ENCODE measurements at places on chromosomes 11 and 22.

- no peak for DNase-seq
Measured at GRCh38 chr11:113896156-113896879, 8.3 kb upstream of the HTR3B start.

- no peak for DNase-seq
Measured at GRCh38 chr11:66891851-66892660, 35.2 kb downstream of the LRFN4 start.

DNA sequence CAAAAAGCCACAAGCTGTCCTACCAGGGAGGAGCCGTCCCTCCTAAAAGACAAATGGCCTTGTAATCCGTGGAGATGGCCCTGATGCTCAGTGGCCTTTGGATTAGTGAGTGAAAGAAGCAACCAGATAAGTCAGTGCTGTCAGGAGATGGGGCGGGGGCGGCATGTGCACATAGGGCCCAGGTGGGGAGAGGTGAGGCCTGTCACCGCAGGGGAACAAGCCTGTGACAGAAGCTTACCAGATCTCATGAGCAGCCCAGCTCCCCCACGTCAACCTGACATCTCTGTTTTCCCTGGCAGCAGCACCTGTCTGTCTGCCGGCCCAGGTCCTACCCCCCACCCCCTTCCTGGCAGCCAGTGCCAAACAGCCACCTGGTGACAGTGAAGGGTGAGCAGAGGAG, 162.6 kb downstream of the BUD13 start:
- DNase-seq: no peak

GRCh38 chr11:12430351-12430750, 53.0 kb downstream of the PARVA start:
- no peak for DNase-seq

DNA sequence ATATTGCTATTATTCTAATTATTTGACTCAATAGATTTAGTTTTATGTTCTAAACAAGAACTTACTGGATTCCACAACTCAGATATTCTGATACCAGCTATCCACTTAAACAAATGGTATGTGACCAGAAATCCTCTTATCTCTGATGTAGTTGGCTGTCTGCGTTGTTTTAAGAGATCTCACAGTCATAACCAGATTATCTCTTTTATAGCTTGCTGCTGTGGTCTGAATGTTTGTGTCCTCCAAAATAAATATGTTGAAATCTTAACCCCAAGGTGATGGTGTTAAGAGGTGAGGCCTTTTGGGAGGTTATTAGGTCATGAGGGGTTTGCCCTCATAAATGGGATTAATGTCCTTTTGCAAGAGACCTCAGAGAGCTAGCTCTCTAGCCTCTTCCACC, 12.7 kb downstream of the ANKRD42 start:
- no peak for DNase-seq

GRCh38 chr22:48975316-48975741, 852.3 kb downstream of the BRD1 start:
- no peak for DNase-seq

DNA sequence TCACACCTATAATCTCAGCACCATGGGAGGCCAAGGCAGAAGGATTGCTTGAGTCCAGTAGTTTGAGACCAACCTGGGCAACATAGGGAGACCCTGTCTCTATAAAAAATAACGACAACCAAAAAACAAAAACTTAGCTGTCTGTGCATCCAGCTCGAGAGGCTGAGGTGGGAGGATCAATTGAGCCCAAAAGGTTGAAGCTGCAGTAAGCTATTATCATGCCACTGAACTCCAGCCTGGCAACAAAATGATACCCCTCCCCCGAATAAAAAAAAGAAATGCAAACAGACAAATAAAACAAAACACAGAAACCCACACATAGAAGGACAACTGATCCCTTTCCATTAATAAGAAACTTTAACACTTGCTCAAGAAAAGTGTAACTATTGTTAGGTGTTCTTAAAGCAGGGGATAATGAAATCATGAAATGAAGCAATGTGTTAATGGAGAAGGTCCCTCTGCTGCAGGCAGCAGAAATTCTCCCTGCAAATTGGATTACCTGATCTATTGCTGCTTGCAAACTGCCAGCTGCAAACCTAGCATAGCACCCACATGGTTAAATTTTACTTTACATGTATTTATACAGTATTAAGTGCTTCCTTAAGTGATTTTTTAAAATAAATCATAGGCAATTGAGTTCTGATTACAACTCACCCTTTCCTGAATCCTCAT, 226.3 kb downstream of the SBF2 start:
- DNase-seq: no peak

DNA sequence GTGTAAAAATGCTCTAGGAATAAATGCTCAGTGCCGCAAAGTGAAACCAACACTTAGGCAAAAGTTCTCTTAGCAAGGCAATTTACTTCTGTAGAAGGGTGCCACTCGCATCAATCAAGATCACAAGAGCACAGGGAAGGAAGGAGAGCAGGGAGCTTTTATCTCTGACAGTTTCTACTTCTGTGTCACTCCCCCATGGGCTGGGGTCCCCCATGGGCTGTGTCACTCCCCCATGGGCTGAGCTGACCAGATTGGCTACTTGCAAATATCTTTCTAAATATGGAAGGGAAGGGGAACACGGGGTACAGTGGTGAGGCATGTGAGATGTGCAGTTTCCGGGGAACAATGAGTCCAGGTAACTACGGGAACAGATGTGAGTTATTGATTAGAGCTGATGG, 397 bp downstream of the OR52N2 start:
- DNase-seq: no peak

GRCh38 chr11:32131321-32131720, 40.4 kb downstream of the RCN1 start:
- DNase-seq: no peak

DNA sequence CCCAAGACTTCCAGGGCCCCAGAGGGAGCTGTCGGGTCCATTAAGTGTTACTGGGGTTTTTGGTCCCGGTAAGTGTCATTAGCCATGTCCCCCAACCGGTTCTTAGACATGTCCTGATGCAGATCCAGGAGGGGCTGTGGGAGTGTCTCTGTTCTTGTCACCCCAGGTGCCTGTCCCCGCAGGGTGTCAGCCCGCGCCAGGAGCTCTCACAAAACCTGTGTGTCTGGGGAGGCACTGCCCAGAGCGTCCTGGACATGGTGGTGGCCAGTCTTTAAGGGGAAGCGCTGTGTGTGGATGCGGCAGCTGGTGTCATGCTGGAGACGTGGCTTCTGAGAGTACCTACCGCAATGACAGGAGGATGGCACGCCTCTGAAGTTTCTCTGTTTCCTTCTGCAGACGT, 12.5 kb upstream of the PARVG start:
- DNase-seq: no peak

- no peak for DNase-seq
Measured at GRCh38 chr11:70597751-70598625, 199.7 kb downstream of the CTTN start.

Data from NCI-H1436 treated with DMSO at 0.1 percent for 48 hours (cell line).